Occipital lobe (tissue), 3 donors: ENCODE measurements at places on chromosomes 4 and X. TPM values are rescaled to one million over a fixed set of nuclear protein-coding genes. Genes with fewer than 3 reads are reported as not detected.

Gene AFP
- total RNA-seq = 0.62 TPM

Gene TRIML2
- not detected for total RNA-seq

Gene ZBTB33
- total RNA-seq = 50.5 TPM

Gene SPP1
- total RNA-seq = 190 TPM

Gene KDM6A
- total RNA-seq = 46.3 TPM

Gene INPP4B
- 6.7 TPM for total RNA-seq

Gene RRH
- total RNA-seq = not detected

Gene SH2D1A
- total RNA-seq = not detected

Gene FOXP3
- total RNA-seq = 0.16 TPM

Gene MID2
- total RNA-seq = 10.0 TPM

Gene GLOD5
- not detected for total RNA-seq
